ENCODE measurements at places on chromosomes 1 and 21.

GRCh38 chr1:10630661-10631120, 155.9 kb downstream of the PEX14 start:
- DNase-seq = no peak

DNA sequence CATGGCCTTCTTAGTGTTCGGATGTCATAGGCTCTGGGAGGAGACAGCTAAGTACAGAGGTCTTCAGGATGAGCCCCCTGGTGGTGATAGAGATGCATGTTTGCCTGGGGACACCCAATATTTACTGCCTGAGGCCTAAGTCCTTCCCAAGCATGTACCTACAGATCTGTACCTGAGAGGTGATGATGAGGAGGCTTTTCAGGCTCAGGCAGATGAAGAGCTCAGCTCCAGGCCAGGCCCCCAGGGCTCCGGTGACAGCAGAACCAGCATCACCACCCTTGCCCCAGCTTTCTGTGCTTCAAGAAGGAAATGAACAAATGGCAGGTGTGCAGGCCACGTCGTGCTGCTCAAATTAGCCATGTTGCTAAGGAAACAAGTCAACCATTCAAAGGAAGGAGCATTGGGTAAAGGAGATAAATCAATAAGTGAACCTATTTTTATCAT, 21.1 kb downstream of the CACNA1E start:
- DNase-seq = no peak

GRCh38 chr1:76224752-76225151, 150.2 kb downstream of the ST6GALNAC3 start:
- DNase-seq = no peak

- DNase-seq = no peak
These were observed 40.1 kb downstream of the SORT1 start for GRCh38 chr1:109357616-109358015.

DNA sequence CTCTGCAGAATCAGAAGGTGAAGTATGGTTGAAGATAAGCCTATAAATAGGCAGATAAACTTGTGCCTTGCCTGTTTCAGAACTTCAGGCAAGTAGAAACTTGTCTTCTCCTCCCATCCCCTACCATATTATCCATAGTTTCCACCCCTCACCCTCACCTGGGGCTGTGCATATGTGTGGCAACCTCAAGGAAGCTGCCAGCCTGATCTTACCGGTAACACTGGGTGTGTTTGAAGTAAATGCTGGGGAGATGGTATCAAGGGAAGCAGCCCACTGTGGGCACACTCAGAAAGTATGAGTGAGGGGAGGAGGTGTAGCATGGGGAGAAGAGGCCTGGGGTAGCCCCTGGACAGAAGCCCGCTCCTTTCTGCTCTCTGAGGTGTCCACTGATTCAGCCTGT, 14.5 kb downstream of the VANGL2 start:
- no peak for DNase-seq

DNA sequence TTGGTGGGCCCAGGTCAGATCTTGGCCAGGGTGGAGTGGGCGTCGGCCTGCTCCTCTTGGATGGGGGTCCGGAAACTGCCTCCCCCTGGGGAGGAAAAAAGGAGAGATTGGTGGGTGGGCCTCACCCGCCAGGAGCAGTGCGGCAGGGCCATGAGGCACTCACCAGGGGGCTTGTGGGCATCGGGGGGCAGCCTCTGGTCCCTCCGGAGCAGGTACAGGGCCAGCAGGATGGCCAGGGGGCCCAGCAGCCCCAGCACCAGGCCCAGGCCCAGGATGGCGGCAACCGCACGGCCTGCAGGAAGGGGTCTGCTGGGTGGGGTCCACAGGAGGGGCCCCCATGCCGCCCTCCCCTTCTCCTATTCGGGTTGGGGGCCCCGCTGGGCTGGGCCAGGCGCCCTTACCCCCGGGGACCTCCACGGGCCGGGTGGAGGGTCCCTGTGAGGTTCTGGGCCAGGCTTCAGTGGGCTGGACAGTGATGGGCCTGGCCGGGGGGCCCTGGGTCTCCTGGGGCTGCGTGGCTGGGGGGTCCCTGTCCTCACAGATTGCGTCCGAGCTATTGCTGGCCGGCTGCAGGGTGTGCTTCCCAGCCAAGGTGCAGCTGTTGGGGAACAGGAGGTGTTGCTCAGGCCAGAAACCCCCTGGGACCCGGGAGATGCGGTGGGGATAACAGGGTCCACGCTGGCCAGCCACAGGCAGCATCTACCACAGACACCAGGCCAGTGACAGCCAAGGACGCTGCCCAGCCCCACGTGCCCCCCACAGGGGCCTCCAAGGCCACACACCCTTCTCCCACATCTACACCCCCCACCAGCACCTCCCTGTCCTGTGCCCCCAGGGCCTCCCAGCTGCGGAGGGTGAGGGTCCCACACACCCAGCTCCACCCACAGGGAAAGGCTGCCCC, 2.2 kb downstream of the TNFRSF4 start:
- DNase-seq = no peak

- no peak for DNase-seq
These were observed 32.5 kb downstream of the PKNOX1 start for GRCh38 chr21:43006874-43007208.

DNA sequence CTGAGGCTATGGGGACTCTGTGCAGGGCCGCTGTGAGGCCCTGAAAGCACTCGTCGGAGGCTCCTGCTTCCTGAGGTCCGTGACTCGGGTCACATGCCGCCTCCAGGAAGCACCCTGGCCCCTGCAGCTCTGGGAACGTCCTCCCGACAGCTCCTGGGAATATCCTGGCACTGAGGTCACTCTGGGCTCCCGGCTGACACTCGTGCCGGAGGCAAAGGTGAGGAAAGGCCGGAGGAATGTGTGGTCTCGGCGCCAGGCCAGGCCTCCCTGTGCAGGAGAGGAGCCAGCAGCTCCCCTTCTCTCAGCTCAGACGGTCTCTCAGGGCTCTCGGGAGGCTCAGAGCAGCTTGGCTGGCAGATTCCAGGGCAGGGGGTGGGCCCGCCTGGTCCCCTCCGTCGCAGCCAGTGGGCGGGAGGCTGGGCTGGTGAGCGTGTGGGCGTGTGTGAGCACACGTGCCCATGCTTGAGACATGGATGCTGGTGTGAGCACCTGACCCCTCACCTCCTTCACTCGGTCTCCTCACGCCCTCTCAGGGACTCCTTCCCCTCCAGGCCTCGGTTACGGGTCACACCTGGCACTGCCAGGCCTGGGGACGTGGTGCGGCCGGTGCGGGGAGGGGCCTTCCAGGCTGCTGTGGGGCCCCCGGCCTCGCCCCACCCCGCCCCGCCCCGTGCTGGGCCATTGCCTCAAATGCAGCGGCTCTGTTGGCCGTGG, 5.5 kb upstream of the RNF223 start:
- no peak for DNase-seq

DNA sequence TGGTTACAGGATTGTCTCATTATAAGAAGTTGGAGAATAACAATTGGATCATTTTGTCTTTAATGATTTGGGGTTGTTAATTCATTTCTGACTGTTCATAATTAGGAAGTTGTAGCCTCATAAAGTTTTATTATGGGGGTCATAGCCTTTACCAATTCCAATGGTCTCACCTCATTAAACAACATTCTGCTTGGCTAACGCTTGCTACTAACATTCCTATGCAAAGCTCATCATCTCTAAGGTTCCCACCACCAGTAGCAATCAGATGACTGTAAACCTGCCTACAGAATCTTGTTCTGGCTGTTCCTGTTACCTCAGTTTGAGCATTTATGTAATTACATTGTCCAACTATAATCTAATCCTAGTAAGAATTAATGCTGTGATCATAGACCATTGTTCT, 60.2 kb downstream of the ODF2L start:
- no peak for DNase-seq

GRCh38 chr1:71046891-71047634, 553 bp downstream of the PTGER3 start:
- DNase-seq = no peak

- no peak for DNase-seq
These were observed 95.4 kb downstream of the INTS7 start for GRCh38 chr1:211939876-211940468.

GRCh38 chr1:156368889-156369684, at the start of gene RHBG:
TSS of gene RHBG (plus strand) at chr1:156369211. CDS start at chr1:156369250, 39 bp downstream.
- no peak for DNase-seq

GRCh38 chr1:151461694-151462093, 2.4 kb upstream of the POGZ start:
- DNase-seq = no peak

GRCh38 chr1:32724678-32725614, 22.4 kb upstream of the SYNC start:
- DNase-seq = no peak

- DNase-seq = no peak
These were observed 15.5 kb downstream of the PROX1 start for GRCh38 chr1:214003233-214003632.

- no peak for DNase-seq
These were observed 584.1 kb downstream of the AJAP1 start for GRCh38 chr1:5238351-5239130.

DNA sequence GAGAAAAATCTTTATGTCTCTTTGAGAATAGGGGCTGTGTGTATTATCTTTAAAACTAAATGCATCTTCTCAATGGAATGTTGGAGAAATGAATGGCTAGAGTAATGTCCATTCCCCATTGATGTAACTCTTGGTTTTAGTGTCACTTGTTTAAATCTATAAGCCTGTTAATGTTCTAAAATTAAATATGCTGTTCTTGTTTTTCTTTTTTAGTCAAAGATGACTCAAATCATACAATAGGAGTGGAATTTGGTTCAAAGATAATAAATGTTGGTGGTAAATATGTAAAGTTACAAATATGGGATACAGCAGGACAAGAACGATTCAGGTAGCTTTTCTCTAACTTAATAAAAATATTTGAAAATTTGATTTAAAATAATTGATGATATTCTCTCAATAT, 17.6 kb downstream of the RAB4A start:
- no peak for DNase-seq

Measured in stimulated activated CD4-positive, alpha-beta T cell treated with anti-CD3 and anti-CD28 coated beads, TNF-alpha, amount 100 ng/mL, for 1 hour (primary cell).